Activated naive CD4-positive, alpha-beta T cell (primary cell): ENCODE measurements at places on chromosomes 7 and 10.

GRCh38 chr7:124801330-124801895, 35.8 kb upstream of the GPR37 start:
- DNase-seq = no peak

- no peak for DNase-seq
Observed at GRCh38 chr10:111338805-111339204, 262.0 kb downstream of the ADRA2A start.

DNA sequence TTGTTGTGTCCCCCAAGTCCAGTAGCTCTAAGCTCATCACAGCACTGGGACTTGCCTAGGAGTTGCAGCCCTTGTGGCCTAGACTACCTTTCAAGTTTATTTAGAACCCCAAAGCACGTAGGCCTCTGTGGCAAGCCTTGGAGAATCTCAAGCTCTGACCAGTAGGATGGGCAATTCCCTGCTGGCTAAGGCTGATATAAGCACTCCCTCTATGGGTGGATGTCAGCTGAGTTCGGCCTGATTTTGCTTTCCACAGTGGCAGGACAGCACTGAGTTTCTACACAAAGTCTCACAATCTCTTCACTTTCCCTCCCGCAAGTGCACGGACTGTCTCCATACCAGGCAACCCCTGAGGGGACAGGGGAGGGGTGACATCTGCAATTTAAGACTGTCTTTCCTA, 886.4 kb upstream of the LRRN3 start:
- no peak for DNase-seq

- DNase-seq = no peak
Observed at GRCh38 chr7:79471283-79471682, 17.8 kb upstream of the MAGI2 start.

GRCh38 chr7:6451224-6451705, 3.5 kb upstream of the DAGLB start:
- DNase-seq = no peak

GRCh38 chr7:98991141-98991540, 112.8 kb downstream of the TRRAP start:
- no peak for DNase-seq

- no peak for DNase-seq
Observed at GRCh38 chr10:7942859-7943258, 111.6 kb upstream of the GATA3 start.

DNA sequence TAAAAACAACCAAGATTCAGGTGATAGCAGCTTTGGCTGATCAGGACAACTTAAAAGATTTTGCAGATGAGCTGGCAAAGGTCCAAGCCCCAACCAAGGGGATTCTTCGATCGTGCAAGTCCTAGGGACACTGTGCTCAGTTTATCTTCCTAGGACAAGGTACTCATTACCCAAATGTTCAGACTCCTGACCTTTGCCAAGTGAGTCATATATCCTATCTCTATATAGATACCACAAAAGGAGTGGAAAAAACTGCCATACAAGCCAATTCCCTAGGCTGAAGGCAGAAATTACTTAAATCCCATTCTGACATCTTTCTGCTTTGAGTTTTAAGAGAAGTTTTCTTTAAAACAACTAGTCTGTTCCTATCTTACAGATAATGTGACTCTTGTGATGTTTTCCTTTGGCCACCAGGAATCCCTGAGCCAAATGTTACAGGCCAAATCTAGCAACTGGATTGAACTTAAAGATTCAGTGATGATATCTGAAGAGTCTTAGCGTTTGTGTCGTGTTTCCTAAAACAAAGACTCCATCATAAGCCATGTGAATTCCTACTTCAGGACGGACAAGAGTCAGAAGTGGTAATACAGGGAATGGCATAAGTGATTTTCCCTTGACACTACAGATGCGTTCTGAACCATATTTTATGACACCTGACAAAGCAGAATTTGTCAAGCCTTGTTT, 142.6 kb upstream of the ASAH2 start:
- DNase-seq = no peak

- DNase-seq = no peak
Observed at GRCh38 chr10:131155218-131155875, 156.2 kb downstream of the TCERG1L start.

DNA sequence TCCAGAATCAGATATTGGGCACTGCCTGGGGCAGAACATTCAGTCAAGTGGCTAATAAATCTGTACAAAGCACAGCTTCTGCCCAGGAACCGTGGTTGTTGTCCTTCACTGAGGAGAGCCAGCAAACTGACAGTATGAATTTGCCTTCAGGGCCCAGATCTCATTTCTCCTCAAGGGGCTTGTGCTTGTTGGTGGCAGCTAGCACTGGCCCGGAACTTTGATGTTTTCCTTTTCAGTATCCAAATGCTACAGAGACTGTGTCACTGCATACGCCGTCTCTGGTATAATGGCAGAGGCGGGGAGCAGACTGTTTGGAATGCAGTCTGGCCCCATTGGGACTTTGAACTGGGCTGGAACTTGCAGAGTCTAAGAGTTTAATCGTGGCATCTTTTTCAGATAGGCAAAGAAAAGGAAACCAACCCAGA, 30.4 kb upstream of the ADD3 start:
- no peak for DNase-seq

DNA sequence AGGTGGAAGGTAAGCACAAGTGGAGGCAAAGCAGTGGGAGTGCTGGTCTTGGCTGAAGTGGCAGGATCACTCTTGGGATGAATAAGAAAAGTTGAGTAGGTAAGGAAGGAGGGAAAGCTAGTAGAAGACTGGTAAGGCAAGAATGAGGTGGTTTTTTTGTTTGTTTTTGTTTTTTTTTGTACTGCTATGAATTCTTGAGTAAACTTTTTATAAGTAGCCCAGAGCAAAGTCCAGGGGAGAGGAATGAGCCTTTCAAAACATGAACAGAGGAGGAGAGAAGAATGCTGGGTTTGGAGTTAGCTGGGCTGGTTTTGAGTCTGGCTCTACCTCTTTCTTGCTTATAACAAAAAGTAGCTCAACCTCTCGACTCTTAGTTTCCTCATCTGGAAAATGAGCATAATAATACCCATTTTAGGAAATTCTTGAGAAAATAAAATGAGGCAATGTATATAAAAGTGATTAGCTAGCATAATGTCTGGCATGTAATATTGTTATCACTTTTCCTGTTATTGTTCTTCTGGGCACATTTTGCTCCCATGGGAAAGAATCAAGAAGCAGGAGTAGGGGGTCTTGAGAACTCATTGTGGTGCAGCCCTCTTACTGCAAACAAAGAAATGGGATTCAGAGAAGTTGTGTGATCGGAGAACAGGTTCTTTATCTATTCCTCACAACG, 24.1 kb upstream of the LRRC17 start:
- DNase-seq = no peak

- no peak for DNase-seq
Observed at GRCh38 chr10:33818343-33818742, 483.9 kb upstream of the NRP1 start.

- no peak for DNase-seq
Observed at GRCh38 chr7:29109899-29110298, 36.4 kb downstream of the CPVL start.

DNA sequence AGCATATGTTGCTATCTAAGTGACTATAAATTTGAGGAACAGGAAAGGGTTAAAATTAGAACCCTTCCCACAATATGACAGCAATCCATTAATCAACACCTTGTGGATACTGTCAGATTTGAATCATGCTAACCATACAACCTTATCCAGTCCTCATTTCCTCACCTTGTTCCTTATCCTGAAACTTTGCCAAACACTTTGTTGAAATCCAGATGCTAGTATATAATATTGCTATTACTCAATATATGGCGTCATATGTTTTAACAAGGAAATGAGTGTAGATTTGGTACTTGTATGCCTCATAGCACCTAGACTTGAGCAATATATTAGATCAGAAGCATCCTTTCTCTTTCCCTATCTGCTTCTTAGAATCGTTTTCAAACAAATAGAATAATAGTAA, 66.3 kb upstream of the SLC25A13 start:
- DNase-seq = no peak

DNA sequence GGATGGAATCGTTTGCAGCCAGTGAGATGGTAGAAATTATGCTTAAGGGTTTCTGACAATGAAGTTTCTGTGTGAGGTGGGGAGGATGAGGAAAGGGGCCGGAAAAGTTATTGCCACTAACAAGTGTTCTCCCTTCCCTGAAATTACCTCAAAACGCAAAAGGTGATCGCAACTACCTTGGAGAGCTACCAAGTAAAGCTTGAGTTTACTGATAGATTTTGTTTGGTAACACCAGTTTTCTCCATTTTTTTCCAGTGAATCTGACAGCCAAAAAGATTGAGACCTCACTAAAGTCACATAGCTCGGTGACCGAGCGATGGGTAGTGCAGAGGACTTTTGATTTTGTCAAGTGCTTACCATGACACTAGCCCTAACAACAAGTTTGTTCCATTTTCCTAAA, 1.6 kb downstream of the SUV39H2 start:
- no peak for DNase-seq

DNA sequence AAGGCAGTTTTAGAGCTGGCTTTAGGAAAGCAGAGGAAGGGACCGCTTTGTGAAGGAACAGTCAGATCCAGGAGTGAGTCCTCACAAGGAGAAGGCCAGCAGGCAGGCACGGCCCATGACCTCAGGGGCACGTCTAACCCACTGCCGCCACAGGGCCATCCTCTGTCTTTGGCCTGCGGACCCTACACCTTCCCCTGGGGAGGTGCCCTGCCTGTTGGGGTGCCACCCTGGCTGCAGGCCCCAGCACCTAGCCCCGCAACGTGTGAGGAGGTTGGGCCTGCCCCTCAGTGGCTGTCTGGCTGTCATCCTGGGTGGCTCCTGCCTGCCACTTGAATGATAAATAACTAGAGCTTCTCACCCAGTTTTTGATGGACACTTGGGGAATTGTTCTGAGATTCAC, 31.0 kb upstream of the TRIM8 start:
- DNase-seq = peak; percentile 14

- DNase-seq = no peak
Observed at GRCh38 chr10:103759100-103759781, 96.1 kb downstream of the SH3PXD2A start.

DNA sequence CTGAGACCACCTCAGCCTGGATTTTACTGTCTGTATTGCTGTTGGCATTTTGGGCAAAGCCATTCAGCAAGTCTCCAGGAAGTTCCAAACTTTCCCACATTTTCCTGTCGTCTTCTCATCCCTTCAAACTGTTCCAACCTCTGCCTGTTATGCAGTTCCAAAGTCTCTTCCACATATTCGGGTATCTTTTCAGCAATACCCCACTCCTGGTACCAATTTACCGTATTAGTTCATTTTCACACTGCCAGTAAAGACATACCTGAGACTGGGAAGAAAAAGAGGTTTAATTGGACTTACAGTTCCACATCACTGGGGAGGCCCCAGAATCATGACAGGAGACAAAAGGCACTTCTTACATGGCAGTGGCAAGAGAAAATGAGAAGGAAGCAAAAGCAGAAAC, 62.8 kb downstream of the INPP5A start:
- no peak for DNase-seq

DNA sequence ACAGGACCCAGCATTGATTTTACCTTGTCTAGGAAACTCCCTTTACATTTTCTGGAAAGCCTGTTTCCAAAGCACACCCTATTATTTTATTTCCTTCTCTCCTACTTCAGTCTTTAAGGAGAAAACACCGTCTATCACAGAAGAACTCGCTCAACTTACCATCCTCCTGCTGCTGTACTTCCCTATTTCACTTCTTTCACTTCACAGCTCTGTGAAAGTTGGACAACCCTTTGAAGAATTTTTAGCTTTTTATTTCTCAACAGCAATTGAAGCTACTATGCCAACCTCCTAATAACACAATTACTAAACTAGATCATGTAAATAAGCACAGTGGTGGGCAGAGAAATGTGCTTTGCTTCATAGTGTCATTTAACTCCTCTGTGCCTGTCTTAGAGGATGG, 166.5 kb downstream of the TFEC start:
- no peak for DNase-seq

GRCh38 chr7:100674411-100675104, 1.0 kb downstream of the GNB2 start:
- no peak for DNase-seq

DNA sequence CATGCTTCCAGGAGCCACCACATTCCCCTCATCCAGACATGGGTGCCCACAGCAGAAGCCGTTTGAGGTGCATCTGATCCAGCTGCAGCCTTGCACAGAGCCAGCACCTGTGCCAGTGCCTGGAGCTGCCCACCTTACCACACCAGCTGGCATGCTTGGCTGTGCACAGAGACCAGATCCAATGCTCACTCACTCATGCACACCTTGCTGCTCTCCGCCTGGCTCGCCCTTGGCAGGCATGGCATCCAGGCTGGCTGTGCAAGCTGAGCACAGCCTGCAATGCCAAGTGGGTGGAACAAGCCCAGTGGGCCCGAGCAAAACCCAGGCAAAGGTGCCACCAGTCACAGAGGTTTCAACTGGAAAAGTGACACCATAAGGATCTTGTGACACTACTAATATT, 66.9 kb upstream of the SEMA3A start:
- DNase-seq = no peak

DNA sequence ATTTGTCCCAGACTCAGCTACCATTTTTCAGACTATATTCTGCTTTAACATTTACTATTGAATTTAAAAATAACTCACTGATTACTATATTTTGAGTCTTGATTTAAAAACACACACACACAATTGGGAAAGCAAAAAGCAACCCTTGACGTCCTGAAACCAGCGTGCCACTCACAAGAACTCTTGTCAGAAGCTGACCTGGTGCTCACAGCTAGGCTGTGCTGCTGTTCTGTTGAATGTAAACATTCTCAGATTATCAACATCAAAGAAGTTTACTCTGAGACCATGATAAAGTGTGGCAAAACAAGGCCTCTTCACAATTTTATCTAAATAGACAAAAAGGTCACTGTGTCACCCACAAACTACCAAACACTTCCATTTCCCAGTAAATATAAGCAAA, 62.6 kb upstream of the CACNA2D1 start:
- DNase-seq = no peak

DNA sequence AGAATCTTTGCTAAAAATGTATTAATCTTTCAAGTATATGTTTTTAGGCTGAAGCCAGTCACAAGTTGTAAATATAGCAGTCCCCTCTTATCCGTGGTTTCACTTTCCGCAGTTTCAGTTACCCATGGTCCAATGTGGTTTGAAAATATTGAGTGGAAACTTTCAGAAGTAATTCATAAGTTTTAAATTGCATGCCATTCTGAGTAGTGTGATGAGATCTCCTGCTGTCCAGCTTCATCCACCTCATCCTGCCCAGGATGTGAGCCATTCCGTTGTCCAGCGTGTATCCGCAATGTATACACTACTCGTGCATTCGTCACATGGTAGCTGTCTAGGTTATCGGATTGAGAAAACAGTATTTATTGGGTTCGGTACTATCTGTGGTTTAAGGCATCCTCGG, 12.2 kb downstream of the PDCD4 start:
- no peak for DNase-seq

DNA sequence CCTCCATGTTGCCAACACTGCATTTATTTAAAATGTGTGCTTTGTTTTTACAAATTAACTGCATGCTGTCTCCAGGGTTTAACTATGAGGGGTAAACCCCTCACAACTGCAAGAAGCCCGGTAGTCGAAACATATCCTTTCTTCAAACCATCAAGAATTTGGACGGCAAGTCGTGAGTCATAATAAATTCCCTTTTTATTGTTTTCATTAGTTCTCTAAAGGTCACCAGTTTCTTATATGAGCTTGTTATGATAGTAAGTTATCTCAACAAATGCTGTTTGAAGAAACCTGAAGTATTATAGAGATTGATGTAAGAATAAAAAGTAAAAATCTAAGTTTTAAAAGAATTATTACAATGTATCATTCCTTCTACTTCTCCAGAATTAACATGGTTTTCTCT, 12.2 kb upstream of the FIGNL1 start:
- DNase-seq = no peak

GRCh38 chr7:96219378-96220130, 102.3 kb downstream of the SLC25A13 start:
- DNase-seq = no peak

GRCh38 chr10:86630079-86630478, 24.3 kb upstream of the OPN4 start:
- DNase-seq = no peak
